ENCODE measurements at places on chromosomes 13 and 19. TPM values are rescaled to one million over a fixed set of nuclear protein-coding genes. Genes with fewer than 3 reads are reported as not detected.

Gene LILRA1
- not detected for total RNA-seq

Gene DKKL1
- total RNA-seq, result 0.44 TPM

Gene SRRM5
- 0.17 TPM for total RNA-seq

Gene TTC9B
- total RNA-seq, result 0.17 TPM

Gene ZNF534
- 0.17 TPM for total RNA-seq

Gene GDF15
- total RNA-seq, result 37.7 TPM

Gene CEACAM6
- total RNA-seq, result not detected

Gene ADAMTSL5
- total RNA-seq, result 11.7 TPM

Gene NRTN
- 0.50 TPM for total RNA-seq

Gene C1QTNF9B
- 0.44 TPM for total RNA-seq

Gene IL4I1
- total RNA-seq, result 1.3 TPM

Gene CYP2A6
- total RNA-seq, result not detected

Gene CKAP2
- 9.8 TPM for total RNA-seq

Gene FAM216B
- not detected for total RNA-seq

Gene GJA3
- total RNA-seq, result 16.7 TPM

Gene PRSS57
- 0.17 TPM for total RNA-seq

Gene PCDH8
- total RNA-seq, result not detected

Gene HCN2
- 1.7 TPM for total RNA-seq

Gene GARIN5A
- 0.33 TPM for total RNA-seq

Gene SIGLECL1
- total RNA-seq, result not detected

Gene ICAM4
- total RNA-seq, result 1.2 TPM

Gene ARL11
- not detected for total RNA-seq

Gene RGS9BP
- 0.83 TPM for total RNA-seq

Gene FLT3
- not detected for total RNA-seq

Gene KIR2DL4
- not detected for total RNA-seq

Gene SYMPK
- total RNA-seq, result 42.3 TPM

Gene TMEM150B
- not detected for total RNA-seq

Gene DIRAS1
- 12.4 TPM for total RNA-seq

Gene OR10H1
- not detected for total RNA-seq

Gene ZNF793
- total RNA-seq, result 2.2 TPM

Gene LACC1
- total RNA-seq, result 19.0 TPM

Gene CGB3
- total RNA-seq, result not detected

Gene SKA3
- total RNA-seq, result 8.1 TPM

Gene GJB6
- not detected for total RNA-seq

Measured in smooth muscle cell of trachea (primary cell).